ENCODE measurements at places on chromosomes 2 and 18.

GRCh38 chr2:215020283-215020682, 118.1 kb downstream of the ABCA12 start:
- no peak for DNase-seq

GRCh38 chr2:159559034-159559433, 57.3 kb downstream of the BAZ2B start:
- no peak for DNase-seq

DNA sequence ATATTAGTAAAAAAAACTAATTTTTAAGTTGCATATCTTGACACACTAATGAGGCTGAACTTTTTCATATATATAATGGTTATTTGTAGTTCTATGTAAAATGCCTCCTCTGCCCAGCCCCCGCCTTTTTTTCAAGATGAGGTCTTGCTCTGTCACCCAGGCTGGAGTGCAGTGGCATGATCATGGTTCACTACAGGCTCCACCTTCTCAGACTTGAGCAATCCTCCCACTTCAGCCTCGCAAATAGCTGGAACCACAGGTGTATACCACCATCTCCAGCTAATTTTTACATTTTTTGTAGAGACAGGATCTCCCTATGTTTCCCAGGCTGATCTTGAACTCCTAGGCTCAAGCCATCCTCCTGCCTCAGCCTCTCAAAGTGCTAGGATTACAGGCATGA, 24.3 kb downstream of the ATF2 start:
- no peak for DNase-seq

DNA sequence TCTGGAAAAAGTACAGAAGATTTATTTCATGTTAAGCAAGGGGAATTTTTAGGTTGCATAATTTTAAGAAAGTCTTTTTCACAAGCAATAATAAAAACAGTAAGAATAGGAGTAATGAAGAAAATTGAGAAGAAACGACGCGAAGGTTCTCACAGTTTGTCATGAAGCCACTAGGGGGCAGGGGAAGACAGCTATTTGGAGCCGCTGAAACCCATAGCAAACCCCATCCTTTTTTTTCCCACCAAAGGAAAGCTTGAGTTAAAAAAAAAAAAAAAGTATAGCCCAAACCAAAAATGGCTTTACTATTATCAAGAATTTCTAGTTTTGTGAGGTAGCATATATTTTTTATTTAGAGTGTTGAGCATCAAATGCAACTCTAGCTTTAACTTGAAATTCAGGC, 300.9 kb downstream of the PHLPP1 start:
- DNase-seq = peak; percentile 67

DNA sequence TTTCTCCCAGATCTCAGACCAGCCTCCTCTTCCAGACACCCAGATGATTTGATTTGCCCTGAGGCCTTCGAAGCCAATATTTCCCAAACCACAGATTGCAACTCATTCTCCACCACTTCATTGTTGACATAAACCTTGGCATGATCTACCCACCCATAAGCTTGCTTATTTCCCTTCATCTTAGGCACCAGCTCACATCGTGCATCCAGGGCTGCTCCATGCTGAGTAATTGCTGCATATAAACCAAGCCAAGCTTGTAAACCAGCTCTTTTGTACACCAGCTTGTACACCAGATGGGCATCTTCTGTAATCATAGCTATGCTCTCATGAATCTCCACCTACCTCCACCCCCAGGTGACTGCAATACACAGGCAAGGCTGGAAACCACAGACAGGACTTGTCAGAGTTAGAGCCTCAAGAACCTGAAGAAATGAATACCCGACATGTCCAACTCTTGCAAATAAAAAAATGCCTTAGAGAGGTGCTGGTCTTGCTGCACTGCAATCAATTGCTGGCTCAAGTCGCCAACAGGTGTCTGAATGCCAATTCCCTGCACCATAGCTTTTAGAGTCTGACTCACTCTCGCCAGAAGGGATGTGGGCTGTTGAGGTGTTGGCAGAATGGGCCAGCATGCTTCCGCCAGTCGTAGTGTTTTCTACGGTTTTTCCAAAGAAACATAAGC, 31.5 kb downstream of the TRABD2A start:
- peak; percentile 86 for DNase-seq

GRCh38 chr2:130341562-130342019, 1.1 kb upstream of the IMP4 start:
- peak; percentile 28 for DNase-seq

DNA sequence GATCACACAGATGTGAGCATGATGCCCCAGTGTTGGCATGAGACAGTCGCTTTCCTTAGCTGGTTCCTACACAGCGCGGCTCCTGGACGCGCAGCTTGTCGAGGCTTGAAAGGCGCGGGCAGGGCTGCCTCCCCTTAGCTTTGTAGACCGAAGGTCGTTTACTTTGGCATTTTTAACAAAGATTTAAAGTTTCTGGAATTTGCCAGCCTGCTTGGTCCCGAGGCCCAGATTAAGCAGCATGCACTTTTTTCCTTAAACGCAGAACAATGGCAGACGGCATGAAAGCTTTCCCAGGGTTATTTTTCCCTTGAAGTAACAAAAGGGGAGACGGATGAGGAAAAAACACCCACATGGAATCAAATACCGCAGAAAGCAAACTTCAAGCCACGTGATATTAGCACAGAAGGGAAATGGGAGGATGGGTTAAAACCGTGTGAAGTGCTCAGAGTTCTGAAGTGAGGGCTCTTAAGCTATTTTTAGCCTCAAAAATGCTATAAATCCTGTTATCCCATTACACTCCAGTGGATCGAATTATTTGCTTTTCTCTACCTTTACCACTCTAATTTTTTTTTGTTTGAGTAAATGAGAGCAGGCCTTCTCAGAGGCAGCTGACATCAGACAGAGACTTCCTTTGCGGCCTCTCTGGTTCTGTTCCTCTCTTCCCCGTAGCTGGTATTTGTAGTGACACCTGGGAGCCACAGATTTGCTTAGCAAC, 55.7 kb downstream of the NPAS2 start:
- DNase-seq = no peak

- no peak for DNase-seq
These were observed 12.7 kb upstream of the ANXA4 start for GRCh38 chr2:69729266-69729665.

DNA sequence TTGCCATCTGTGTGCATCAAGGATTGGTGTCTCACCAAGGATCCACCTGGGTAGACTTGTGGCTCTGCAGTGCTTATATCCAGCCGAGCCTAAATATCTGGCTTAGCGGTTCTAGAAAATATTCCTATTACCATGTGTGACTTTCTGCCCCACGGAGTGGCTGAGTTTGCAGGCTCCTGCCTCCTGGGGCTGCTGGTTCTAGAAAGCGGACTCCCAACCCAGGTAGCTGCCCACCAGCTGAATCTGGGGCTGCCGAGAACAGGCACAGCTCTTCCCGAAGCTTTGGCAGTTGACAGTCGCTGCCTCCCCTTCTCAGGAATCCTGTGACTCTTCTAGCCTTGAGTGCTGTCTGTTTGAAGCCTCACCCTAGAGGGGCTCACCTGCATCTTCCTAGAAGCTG, 104.6 kb downstream of the TPGS2 start:
- DNase-seq = no peak

GRCh38 chr2:25256488-25256875, 85.2 kb downstream of the DNMT3A start:
- DNase-seq = no peak

Data from PC-3 (cell line).